ENCODE measurements at places on chromosomes 2 and 18.

- DNase-seq, result no peak
Observed at GRCh38 chr2:114661971-114662939, 219.8 kb downstream of the DPP10 start.

- DNase-seq, result no peak
Observed at GRCh38 chr2:121866789-121867188, 111.3 kb downstream of the TSN start.

- DNase-seq, result peak; percentile 16
Observed at GRCh38 chr2:132415256-132415914, 1.2 kb upstream of the GPR39 start.

DNA sequence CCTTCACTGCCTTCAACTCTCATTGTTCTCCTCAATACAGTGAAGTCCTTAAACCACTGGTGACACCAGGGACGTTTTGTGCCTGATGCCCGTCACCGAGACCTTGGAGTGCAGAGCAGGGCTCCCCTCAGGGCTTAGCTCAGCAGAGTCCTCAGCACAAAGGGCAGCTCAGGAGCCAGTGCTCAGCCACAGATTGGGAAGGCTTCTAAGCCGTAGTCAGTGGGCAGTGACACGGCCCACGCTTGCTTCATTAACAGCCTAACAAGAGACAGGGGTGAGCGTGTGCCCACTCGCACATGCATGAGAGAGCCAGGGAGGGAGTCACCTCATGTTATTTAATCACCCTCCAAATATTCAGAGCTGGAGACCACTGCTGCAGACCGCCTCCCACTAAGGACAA lies 137.5 kb downstream of the SH3RF3 start:
- DNase-seq, result no peak

DNA sequence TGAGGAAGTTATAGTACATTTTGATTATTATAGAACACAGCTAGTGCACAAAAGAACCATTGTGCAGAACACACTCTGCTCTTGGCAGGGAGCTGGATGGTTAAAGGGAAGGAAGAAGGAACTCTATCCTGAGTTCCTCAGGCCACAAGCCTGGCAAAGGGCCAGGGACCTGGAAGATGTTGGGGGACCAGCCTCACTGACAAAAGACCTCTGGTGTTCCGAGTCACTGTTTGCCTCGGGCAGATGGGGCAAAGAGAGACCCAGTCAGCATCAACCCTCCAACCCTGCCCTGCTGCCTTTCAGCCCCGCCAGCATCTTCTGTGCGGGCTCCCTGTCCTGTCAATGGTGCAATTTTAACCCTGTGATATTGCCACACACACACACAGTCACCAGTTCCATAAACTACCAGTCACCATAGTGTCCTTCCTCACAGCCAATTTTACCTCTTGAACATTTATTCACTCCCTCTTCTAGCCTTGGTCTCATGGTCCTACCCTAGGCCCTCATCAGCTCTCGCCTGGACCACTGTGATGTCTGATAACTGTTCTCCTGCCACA lies 21.9 kb downstream of the NEMP2 start:
- no peak for DNase-seq

DNA sequence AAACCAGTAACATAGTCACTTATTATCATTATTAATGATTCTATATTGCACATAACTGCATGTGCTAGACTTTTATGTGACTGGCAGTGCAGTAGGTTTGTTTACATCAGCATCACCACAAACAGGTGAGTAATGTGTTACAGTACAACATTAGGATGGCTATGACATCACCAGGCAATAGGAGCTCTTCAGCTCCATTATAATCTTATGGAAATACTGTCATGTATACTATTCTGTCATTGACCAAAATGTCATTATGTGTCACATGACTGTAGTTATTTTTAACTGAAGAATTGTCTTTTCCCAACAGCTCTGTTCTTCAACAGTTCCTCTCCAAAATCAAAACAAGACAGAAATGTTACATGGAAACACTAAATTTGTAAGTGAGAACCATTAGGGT lies 96.3 kb downstream of the C18orf54 start:
- no peak for DNase-seq

DNA sequence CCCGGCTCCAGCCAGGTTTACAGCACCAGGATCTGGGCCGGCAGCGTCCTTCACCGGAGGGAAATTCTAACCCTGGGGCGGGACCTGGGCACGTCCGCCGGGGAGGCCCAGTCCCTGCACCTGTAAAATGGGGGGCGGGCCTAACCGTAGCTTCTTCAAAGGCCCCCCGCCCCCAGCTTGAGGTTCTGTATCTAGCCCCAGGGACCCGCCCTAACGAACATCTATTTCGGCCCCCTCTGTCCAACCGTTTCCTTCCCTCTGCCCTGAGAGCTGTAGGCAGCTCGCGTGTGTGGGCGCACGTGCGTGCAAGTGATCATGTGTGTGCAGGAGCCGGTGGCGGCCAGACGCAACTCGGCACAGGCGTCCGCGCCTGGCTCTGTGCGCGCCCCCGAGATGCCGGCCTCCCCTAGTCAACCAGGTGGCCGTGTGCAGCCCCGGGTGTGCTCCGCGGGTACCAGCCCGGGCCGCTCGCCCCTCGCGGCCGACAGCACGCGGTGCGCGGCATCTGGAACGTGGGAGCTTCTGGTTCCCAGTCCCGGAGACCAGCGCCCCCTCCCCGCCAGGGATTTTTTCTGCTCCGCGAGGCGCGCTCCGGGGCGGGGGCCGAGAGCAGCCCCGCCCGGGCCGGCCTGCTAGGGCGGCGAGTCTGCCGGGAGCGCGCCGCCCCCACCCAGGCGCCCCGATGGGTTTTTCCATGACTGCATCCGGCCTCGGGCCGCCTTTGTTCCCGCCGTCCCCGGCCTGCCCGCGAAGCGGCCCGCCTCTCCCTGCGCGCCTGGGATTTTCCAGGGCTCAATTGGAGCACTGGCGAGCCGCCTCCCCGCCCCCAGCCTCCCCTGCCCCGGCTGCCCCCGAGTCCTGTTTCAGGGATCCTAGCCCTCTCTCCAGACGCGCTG lies 21.2 kb downstream of the TEX44 start:
- no peak for DNase-seq

DNA sequence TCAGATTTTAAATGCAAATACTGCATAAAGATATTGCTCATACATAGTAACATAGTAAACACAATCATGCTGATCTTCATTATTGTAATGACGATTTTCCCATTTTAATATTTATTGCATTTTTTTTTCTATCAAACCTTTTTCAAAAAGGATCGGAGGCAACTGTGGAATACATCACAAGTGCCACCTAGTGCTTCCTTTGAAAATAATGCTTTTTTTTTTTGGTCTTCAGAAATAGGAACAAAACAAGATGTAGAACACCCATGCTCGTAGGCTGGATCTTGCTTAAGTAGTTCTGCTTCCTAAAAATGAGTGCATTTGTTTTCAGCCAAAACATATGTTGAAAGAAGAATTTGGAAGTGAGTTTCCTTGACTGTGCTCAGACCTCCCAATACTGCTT lies 35.7 kb upstream of the GPR155 start:
- DNase-seq, result no peak

- no peak for DNase-seq
Observed at GRCh38 chr18:49731860-49732311, 81.4 kb downstream of the ACAA2 start.

DNA sequence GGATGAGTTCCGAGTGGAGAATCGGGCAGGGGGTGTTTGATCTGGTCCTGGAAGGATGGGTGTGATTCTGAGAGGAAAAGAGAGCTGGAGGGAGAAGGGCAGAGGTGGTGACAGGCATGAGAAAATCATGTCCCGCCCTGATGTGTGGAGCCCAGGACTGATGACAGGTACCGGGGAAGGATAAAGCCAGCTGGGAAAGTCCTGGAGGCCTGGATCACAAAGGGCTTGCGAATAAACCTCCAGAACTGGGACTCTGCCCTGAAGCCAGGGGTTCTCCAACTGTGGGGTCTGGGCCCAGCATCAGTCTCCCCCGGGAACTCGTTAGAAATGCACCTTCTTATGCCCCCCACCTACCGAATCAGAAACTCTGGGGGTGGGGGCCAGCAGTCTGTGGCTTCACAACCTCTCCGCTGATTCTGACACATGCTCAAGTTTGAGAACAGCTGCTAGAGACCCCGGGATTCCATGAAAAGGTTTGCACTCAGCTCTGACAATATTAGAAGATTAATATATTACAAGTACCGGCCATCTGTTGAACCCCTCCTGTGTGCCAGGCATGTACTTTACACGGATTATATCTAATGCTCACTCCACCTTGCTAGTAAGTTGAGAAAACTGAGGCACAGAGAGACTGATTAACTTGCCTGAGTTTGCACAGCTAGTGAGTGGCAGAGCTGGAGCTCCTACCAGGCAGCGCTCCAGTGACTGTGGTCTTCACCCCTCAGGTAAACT lies 8.0 kb downstream of the TNFRSF11A start:
- no peak for DNase-seq

DNA sequence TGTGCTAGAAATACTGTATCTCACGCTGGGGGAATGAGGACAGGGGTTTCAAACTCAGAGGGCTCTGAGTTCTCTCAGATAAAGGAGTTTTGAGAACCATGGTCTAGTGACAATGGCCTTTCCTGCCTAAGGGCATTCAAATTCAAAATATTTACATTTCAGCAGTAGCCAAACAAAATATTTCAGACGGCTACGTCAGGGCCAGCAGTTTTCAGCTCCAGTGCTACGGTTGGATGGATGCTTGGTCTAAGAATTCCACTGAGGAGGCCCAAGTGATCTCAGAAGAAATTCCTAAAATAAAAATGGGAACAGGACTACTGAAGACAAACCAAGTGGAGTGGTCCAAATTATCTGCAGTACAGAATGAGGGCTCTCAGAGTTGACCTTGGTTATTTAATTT lies 41.1 kb upstream of the SCG2 start:
- DNase-seq, result no peak
